ENCODE measurements at places on chromosomes 7 and 10.

GRCh38 chr10:85175635-85176034 lies 847.2 kb downstream of the CCSER2 start:
- DNase-seq: no peak

DNA sequence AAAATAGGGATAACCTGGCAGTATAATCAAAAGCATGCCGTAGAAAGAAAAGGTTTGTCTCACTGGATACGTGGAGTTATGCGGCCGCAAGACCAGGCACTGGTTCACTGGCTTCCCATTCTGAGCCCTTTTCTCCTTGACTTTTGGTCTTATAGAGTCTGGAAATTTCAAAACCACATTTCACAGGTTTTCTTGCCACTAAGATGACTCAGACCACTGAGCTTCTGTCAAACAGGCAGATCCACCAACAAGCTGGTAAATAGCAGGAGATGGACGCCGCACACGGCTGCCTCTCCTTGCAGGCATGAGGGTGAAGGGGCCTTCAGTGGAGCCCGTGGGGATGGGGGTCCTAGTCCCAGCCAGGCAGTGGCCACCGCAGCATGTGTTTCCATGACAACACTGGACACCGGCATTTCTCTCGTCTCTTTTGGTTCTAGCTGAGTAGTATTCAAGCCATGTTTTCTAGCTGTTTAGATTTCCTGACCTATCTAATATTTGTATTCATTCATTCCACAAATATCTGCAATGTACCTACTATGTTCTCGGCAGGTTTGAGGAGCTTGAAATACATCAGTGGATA lies 55.5 kb downstream of the KLF6 start:
- no peak for DNase-seq

GRCh38 chr10:31694929-31695837 lies 233.4 kb downstream of the ARHGAP12 start:
- DNase-seq: no peak

DNA sequence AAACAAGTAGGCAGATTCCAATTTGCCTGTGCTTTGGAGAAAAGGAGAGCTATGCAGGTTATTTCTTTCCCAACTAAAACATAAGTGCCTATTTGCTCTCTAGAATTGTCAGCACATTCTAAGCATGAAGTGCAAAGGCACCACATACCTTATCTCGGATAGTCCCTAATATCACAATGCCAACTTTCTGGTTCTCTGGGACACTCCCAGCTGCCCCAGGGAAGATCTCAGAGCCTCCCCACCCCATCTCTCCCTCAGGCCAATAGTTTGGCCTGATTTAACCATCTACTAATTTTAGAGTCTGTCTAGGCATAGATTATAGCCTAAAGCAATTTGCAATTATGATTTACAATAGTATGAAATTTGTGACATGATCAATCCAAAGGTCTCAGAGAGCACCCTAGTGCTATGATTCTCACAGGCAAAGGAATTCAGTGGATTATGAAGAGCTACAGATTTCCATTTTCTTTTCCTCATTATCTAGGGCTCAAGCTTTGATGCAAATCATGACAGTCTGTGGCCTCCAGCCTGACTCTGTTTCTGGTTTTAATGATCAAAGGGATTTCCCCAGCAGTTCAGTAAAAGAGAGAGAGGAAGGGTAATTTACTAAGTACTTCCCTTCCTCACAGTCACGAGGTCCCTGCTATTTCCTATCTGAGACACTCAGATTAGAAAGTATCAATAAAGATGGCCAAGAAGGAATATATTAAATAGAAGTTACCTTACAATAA lies 29.0 kb upstream of the IL6 start:
- DNase-seq: no peak

GRCh38 chr10:71131508-71132088 lies 80.8 kb upstream of the UNC5B start:
- DNase-seq: no peak

DNA sequence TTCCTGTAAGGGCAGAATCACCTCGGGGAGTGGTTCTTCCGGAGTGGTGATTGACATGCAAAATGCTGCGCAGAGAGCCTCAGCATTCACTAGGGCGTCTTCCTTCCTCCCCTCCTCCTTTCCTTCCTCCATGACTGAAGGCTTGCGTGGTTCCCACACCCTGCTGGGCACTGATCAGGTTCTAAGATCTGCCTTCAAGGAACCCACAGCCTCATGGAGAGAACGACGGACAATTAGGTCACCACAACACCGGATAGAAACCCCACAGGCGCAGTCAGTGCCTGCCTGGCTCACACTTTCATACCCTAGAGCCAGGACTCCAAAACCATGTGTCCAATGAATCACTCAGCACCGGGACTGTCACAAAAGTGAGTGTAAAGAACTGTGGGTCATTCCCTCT lies 131.3 kb downstream of the DPP6 start:
- DNase-seq: no peak

- DNase-seq: no peak
Measured at GRCh38 chr7:155141562-155141961, 71.4 kb downstream of the HTR5A start.

GRCh38 chr7:21300692-21301091 lies 127.2 kb upstream of the SP4 start:
- DNase-seq: no peak

GRCh38 chr7:142348921-142349405 lies 91.1 kb upstream of the PRSS58 start:
- DNase-seq: no peak

- no peak for DNase-seq
Measured at GRCh38 chr10:43202224-43202656, 64.0 kb downstream of the CSGALNACT2 start.

GRCh38 chr10:30701451-30702173 lies 72.1 kb upstream of the LYZL2 start:
- no peak for DNase-seq

DNA sequence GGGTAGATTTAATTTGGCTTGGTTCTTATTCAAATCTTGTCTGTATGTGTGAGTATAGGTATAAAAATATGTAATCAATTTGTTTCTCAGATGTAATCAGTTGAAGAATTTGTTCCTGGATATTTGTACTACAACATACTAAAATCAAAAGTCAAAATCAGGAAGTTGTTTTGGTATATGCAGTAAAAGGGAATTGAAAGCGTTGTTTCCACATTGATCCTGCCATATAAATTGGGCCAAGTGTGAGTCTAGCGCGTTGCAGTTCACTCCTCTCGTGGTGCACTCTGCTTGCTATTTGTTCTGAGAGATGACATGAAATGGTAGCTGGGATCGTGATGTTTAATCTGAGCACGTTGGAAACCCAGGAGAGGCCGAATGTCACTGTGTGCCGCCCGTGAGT lies 55.9 kb downstream of the SHH start:
- DNase-seq: no peak

DNA sequence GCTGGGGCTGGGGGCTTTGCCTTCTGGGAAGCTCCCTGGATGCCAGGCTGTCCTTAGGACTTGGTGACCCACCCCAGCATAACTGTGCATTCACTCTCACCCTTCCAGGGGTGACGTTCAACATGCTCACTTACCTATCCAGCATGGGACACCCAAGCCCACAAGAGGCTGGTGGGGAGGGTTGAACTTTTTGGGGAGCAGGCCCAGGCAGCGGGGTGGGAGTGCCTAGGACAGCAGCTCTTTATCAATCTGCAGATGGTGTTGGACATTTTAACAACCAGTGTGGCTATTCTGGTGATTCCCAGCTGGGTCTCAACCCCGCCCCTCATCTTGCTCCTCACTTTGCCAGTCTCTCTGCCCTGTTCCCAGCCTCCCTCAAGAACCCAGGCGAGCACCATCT lies 86.4 kb downstream of the CDH23 start:
- DNase-seq: no peak

DNA sequence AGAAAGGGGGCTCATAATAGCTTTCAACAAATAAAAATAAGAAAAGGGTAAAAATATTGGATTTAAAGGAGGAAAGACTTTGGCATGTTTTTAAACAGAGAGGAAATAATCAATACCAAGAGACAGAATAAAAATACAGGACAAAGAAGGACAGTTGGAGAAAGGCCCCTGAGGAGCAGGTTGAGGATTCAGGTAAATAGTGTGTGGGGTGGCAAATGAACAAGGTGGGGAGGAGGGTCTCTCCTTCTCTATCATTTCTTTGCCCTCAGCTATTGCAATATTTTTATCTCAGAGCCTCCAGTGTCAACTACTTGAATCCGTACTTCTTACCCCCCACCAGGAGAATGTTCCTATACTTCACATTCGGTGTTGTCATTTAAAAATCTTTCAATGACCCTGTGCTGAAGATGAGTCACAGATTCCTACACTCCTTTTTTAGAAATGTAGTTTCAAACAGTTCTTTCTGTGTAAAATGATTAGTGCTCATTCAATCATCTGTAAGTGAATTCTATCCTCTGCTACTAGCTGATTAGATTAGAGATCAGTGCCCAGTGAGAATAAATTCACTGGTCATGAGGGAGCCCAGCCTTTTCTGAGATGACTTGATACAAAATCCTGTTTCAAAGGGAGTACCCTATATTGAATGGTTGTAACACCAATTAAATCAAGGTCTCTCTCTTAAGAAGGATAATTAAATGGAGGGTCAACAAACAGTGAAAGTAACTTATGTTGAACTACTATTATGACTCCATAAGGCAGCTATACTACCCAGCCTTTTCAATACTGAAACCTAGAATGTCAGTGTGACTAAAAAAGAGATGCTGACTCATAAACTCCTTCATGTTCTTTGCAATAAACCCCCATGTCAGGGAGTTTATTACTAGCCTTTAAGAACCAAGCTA lies 50.4 kb upstream of the WNT16 start:
- DNase-seq: no peak

DNA sequence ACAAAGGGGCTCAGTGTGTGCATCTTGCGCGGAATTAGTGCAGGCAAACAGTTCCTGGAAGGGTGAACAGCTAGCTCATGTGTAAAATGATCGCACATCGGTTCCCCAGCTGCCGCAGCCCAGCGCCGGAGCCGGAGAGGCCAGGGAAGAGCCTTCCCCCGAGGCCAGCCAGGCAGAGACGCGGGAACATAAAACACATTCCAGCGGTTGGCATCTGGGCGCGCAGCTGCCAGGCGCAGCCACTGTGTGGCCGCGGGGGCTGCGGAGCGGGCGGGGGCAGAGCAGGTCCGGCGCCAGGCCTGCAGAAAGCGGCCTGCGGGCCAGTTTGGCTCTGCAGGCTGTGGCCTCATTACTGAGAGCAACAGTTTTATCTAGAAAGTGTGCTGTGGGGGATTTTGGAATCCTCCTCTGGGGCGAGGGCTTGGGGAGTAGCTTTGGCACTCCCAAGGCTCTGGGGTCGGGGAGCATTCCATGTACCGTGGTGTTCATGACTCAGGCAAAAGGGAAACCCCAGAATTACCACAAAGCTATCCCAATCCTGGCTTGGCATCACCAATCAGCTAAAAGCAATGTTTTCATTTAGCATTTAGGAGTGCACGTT lies 74.3 kb downstream of the SAMD9 start:
- DNase-seq: no peak

DNA sequence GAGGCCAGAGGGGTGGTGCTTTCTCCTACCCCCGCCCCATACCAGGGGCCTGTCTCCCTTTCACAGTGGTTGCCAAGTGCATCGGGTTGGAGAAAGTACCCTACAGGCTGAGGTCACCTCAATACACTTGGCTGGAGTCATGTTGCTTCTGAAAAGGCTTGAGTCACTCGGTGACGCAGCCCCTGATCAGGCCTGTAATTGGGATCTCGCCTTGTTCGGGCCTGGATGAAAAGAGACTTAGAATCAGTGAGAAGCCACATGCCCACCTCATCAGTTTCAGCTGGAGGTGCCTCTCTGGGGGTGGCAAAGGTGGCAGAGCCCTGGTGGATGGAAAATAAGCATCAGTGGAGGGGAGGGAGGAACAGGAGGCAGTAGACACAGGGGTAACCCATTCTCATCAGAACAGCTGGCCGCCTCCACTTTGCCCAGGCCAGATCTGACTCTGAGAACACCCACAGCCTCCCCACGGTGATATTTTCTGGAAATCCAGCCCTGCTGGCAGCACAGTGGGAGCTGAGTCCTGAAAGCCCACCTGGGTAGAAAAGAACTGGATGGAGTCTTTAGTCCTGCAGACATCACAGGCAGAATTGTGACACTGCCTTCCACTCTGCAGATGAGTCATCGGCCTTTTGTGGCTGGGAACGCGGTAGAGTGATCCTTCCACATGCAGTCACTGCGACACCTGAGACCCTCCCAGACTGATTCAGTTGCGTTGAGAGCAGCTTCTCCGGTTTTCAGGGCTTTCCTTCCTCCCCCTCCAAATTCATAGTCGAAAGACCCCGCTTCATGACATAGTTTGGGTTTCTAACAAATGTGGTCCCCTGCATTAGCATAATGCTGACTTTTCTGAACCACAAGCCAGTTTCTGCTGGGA lies 108.0 kb downstream of the GRK5 start:
- no peak for DNase-seq

- DNase-seq: no peak
Measured at GRCh38 chr7:35735396-35735795, 40.5 kb upstream of the HERPUD2 start.

- no peak for DNase-seq
Measured at GRCh38 chr7:32502728-32503127, 7.4 kb downstream of the AVL9 start.

DNA sequence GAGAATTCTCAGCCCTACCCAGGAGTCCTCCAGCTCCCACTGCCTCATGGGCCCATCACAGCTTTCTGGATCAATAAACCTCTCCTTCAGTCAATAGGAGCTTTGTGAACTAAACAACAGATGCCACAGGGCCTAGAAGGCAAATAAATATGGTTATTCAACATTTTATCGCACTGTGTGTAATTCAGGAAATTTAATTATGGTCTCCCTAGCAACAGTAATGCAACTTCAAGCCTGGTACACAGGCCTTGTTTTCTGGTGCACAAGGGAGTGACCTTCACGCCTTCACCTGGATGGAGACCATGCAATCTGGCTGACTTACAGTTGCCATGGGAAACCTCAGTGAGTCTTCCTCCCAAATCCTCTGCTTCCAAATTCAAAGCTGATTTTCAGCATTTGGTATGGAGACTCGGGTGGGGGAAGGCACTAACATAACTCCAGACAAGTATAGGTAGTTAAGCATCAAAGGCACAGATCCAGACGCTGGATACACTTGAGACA lies 441.0 kb upstream of the NPVF start:
- DNase-seq: no peak

GRCh38 chr10:62769574-62770242 lies 34.8 kb upstream of the ADO start:
- DNase-seq: no peak

DNA sequence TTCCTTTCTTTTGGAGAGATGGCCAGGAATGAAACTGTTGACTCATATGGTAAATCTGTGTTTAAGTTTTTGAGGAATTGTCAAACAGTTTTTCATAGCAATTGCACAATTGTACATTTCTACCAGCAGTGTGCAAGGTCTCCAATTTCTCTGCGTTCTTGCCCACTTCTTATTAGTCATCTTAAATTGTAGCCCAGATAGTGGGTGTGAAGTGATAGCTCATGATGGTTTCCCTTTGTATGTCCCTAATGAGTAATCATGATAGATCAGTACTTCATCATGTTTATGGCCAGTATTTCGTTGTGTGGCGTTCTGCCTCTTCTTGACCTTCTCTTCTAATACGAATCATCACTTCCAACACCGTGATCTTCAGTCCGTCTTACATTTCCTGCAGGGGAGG lies 136.3 kb downstream of the DOCK1 start:
- DNase-seq: no peak

DNA sequence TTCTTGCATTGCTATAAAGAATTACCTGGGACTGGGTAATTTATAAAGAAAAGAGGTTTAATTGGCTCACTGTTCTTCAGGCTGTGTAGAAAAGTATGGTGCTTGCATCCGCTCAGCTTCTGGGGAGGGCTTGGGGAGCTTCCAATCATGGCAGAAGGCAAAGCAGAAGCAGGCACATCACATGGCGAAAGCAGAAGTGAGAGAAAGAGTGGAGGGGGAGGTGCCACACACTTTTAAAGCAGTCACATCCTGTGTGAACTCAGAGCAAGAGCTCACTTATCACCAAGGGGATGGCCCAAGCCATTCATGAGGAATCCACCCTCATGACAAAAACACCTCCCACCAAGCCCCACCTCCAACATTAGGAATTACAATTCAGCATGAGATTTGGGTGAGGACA lies 303.5 kb downstream of the OTUD1 start:
- DNase-seq: no peak

Data from pulmonary artery endothelial cell (primary cell).